ENCODE measurements at places on chromosomes 11 and 22. TPM values are rescaled to one million over a fixed set of nuclear protein-coding genes. Genes with fewer than 3 reads are reported as not detected.

SNX32 gene
- total RNA-seq, result 2.8 TPM

GRCh38 chr11:113613619-113614018, 92.5 kb downstream of the TMPRSS5 start:
- no peak for DNase-seq
- H3K27ac ChIP-seq, result peak overlapping the region; percentile 1
- no peaks in the 10 kb centered on the region for H3K27me3 ChIP-seq
- no peak overlapping the region for H3K4me3 ChIP-seq
- no peaks in the 10 kb centered on the region for H3K4me1 ChIP-seq
- no peaks in the 10 kb centered on the region for H3K36me3 ChIP-seq

GRCh38 chr11:75526192-75526541, 426 bp upstream of the GDPD5 start:
- H3K27me3 ChIP-seq, result no peaks in the 10 kb centered on the region
- no peaks in the 10 kb centered on the region for H3K36me3 ChIP-seq
- peak overlapping the region; percentile 31 for H3K27ac ChIP-seq
- DNase-seq, result no peak
- H3K4me3 ChIP-seq, result peak overlapping the region; percentile 62
- peaks cover 25% of the 10 kb centered on the region for H3K4me1 ChIP-seq

DNA sequence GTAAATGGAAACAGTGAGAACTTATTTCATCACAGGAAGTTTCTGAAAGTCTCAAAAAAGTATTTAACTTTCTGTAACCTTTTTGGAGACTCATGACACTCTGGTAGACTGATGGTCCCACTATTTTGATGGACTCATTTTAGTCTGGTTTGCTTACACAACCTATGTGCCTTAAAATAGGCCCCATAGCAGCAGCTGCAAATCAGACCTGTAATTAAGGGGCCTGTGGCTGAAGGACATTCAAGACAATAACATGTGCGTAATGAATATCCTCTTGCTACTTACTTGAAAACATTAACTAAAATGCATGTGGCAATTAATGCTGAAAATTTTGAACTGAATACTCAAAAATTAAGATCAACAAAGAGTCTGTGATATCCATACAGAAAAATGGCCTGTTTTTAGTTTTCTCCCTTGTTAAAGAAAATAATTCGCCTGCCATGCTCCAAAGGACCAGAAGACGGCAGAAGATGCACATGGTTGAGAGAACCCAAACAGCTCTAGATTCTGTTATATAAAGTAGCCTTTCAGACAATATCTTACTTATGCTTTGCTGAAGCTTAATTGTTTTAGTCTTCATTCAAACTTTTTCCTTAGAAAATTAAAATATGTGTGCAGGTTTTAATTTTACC, 568.5 kb downstream of the KCNA4 start:
- no peaks in the 10 kb centered on the region for H3K27me3 ChIP-seq
- H3K27ac ChIP-seq, result no peak overlapping the region
- no peaks in the 10 kb centered on the region for H3K36me3 ChIP-seq
- no peaks in the 10 kb centered on the region for H3K4me1 ChIP-seq

DNA sequence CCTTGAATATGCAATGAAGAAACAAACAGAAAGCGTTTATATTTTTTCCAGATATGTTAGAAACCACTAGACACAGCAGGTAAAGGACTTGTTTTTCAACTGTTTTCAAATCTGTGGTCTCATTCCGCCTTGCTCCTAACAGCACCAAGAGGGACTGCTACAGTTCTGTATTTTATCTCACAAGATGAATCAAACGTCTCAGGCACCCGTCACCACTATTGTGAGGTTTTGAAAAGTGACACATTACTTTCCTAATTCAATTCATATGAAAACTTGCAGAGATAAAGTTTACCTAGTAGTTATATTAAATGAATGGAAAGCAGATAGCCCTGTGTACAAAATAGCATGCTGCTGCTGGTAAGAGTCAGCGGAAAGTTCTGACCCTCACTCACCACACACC, 386.3 kb downstream of the ETS1 start:
- no peaks in the 10 kb centered on the region for H3K4me1 ChIP-seq
- H3K27ac ChIP-seq, result no peak overlapping the region
- no peaks in the 10 kb centered on the region for H3K36me3 ChIP-seq
- H3K27me3 ChIP-seq, result no peaks in the 10 kb centered on the region

OR51E2 gene
- total RNA-seq, result not detected
